Activated CD8-positive, alpha-beta memory T cell treated with anti-CD3 and anti-CD28 coated beads, Interleukin-2, amount 50 U/mL, for 4 hours (primary cell): ENCODE measurements at places on chromosomes 16 and 17.

DNA sequence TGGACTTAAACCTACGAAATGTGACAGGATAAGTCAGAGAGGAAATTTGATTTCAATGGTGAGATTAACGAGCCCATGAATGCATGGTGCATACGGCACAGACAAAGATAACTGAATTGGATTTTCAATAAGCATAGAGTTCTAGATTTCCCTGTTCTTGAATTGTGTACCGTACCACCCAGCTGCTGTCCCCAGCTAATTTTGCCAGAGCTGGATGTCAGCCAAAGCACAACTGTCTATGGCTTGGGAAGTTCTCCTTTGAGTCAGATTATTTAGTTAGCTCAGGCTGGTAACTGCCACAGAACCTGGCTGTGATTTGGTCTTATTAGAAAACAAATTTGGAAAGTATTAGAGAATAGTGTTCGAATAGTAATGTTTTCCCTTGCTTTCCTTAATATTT is 143.1 kb downstream of the CDH13 start:
- DNase-seq = no peak

DNA sequence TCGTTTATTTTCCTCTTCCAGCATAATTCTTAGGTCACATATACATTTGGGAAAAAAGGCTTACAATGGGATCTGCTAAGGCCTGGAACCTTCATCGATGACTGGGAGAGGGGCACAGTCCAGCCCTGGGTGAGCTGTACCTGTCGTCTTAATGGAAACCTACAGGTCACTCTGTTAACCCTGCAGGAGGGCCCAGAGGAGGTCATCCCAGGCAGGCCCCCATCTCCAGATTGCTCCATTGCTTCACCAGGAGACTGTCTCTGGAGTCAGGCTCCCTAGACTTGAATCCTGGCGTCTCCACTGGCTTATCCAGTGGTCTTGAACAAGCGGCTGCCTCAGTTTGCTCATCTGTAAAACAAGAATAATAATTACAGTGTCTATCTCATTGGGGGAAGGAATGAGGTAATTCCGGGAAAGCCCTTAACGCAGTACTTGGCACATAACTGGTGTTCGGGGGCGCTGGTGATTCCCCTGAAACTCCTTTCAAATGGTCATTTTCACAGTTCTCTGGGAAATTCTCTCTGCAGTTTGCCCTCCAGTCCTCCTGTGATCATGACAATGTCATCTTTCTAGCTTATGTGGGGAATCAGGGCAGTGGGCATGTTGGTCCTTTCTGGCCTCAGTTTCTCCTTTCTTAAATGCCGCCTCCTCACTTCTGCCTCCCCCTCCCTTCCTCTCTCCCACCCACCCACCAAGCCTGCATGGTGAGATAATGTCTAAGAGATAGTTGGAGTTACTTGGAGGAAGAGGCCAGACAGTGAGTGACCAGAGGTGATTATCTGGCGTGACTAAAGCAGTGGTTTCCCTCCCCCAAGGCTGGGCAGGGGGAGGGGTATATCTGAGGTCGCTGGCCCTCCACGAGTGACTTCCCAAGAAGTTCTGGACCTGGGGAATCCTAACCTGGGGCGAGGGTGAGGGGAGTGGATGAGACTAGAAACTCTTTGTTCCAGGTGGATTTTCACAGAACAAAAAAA is 31.3 kb upstream of the TAC4 start:
- no peak for DNase-seq

GRCh38 chr16:86975445-86975844 is 341.7 kb downstream of the C16orf95 start:
- DNase-seq = no peak

- DNase-seq = no peak
Measured at GRCh38 chr17:75637143-75637538, 3.9 kb downstream of the SMIM5 start.

- DNase-seq = no peak
Measured at GRCh38 chr17:58679263-58680037, 12.4 kb downstream of the TEX14 start.
